ENCODE measurements at places on chromosomes 4 and X. TPM values are rescaled to one million over a fixed set of nuclear protein-coding genes. Genes with fewer than 3 reads are reported as not detected.

The PNPLA4 gene
- 13.6 TPM for total RNA-seq

The PAQR3 gene
- 8.9 TPM for total RNA-seq

The NDP gene
- 2.1 TPM for total RNA-seq

The LANCL3 gene
- total RNA-seq: under 0.01 TPM

The FGF5 gene
- 0.52 TPM for total RNA-seq

The DDX53 gene
- total RNA-seq: not detected

The BGN gene
- 24.5 TPM for total RNA-seq

The MAGEB17 gene
- total RNA-seq: not detected

The XK gene
- total RNA-seq: 8.9 TPM

The RTL5 gene
- total RNA-seq: 3.1 TPM

The KCNE5 gene
- 20.4 TPM for total RNA-seq

The RASGEF1B gene
- total RNA-seq: 9.9 TPM

The NEIL3 gene
- total RNA-seq: 5.7 TPM

The SHOX gene
- total RNA-seq: 3.1 TPM

The PRKG2 gene
- under 0.01 TPM for total RNA-seq

The SERPINA7 gene
- total RNA-seq: not detected

The AKAP14 gene
- not detected for total RNA-seq

The ETDB gene
- total RNA-seq: not detected

The RENBP gene
- 5.7 TPM for total RNA-seq

The GAGE12F gene
- not detected for total RNA-seq

The TECRL gene
- 27.1 TPM for total RNA-seq

The GPRASP1 gene
- 8.9 TPM for total RNA-seq

The ANXA3 gene
- 14.6 TPM for total RNA-seq

The ADGRL3 gene
- 59.0 TPM for total RNA-seq

The BMPR1B gene
- total RNA-seq: 22.4 TPM

The COX18 gene
- 8.4 TPM for total RNA-seq

The GRIA2 gene
- total RNA-seq: 3.1 TPM

The MAGEA1 gene
- not detected for total RNA-seq
